Vagina (tissue), 2 donors: ENCODE measurements at places on chromosomes 3 and 15. TPM values are rescaled to one million over a fixed set of nuclear protein-coding genes. Genes with fewer than 3 reads are reported as not detected.
A peak's percentile ranks its signal among the peaks of the same experiment; 100 is the strongest.

Gene MCF2L2
- 2.0 TPM for total RNA-seq

DNA sequence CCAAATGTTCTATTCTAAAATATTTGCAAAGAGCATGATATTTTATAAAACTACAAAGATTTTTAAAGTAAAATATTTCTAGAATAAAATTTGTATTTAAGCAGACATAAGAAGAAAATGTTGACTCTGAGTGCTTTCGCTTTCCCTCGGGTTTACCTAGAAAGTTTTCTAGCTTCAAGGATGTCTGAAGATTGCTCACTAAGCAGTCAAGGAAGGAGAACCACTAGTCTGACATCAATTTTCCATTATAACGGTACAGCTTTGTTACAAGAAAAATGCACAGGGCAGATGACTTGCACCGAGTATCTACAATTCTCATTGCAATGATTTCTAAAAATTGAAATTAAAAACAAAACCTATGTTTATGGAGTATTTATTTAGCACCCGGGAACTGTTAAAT lies 14.2 kb downstream of the GPR15 start:
- no peaks in the 10 kb centered on the region for H3K4me1 ChIP-seq
- DNase-seq: no peak
- H3K36me3 ChIP-seq: no peaks in the 10 kb centered on the region
- no peak overlapping the region for H3K4me3 ChIP-seq
- no peak overlapping the region for H3K27ac ChIP-seq
- no peaks in the 10 kb centered on the region for H3K27me3 ChIP-seq

- no peak overlapping the region for H3K27ac ChIP-seq
- no peak overlapping the region for H3K4me3 ChIP-seq
- H3K4me1 ChIP-seq: no peaks in the 10 kb centered on the region
- H3K27me3 ChIP-seq: no peaks in the 10 kb centered on the region
Observed at GRCh38 chr3:63228677-63229076, 49.4 kb upstream of the SYNPR start.

GRCh38 chr15:47890397-47891150 lies 173.3 kb downstream of the SEMA6D start:
- H3K27me3 ChIP-seq: no peaks in the 10 kb centered on the region
- no peak for DNase-seq
- H3K4me3 ChIP-seq: no peak overlapping the region

DNA sequence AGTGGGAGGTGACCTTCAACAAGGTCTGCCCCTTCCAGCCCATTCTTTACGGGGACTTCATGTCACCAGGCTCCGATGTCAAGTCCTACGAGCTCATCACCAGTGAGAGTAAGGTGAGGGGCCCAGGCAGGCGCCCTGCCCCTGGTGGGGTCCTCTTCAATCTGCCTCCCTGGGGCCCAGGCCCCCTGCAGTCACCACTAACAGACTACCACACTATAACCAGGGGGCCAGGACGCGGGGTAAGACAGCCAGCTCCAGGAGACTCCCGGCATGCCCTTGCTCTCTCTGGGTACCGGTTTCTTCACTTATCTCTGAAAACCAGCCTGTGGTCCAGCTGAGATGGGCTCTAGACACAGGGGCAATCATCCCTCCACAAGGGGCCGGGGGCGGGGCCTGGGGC lies 63.9 kb downstream of the DNAH1 start:
- DNase-seq: no peak
- H3K4me1 ChIP-seq: no peaks in the 10 kb centered on the region
- no peaks in the 10 kb centered on the region for H3K36me3 ChIP-seq
- H3K27me3 ChIP-seq: no peaks in the 10 kb centered on the region
- H3K4me3 ChIP-seq: no peak overlapping the region

GRCh38 chr15:87576486-87577176 lies 679.9 kb downstream of the NTRK3 start:
- H3K36me3 ChIP-seq: no peaks in the 10 kb centered on the region
- no peaks in the 10 kb centered on the region for H3K4me1 ChIP-seq
- no peak for DNase-seq
- no peaks in the 10 kb centered on the region for H3K27me3 ChIP-seq

Gene B3GNT5
- total RNA-seq: 20.4 TPM

Gene CCDC39
- total RNA-seq: not detected

Gene ATP1B3
- 88.1 TPM for total RNA-seq

DNA sequence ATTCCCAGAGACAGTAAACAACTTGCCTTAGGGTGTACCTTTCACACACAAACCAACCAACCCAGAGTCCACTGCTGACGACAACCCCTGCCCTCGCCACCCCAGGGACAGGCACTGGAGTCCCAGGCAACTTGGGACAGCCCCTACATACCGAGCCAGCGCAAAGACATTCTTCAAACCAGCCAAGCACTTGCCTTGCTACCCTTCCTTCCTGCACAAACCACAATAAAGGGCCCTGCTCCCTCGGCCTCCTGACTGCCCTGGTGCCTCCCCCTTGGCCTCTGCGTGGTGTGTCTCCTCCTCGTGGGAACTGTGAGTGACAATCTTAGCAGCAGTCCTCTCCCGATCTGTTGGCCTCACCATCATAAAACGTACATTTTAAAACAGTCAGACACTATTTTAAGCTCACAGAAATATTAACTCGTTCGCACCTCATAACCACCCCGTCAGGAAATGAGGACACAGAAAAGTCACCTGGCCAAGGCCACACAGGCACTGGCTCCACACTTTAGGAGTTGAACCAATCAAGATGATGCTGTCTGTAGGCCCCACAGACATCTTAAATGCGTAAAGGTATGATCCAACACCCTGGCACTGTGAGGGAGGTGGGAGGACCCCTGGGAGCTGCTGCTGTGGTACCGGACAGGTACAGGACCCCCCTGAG lies 113.8 kb downstream of the ADCY5 start:
- H3K4me3 ChIP-seq: no peak overlapping the region
- no peaks in the 10 kb centered on the region for H3K4me1 ChIP-seq
- no peak overlapping the region for H3K27ac ChIP-seq
- DNase-seq: no peak
- H3K36me3 ChIP-seq: no peaks in the 10 kb centered on the region
- no peaks in the 10 kb centered on the region for H3K27me3 ChIP-seq

Gene NMNAT3
- 17.4 TPM for total RNA-seq

- H3K4me3 ChIP-seq: no peak overlapping the region
- DNase-seq: no peak
- no peak overlapping the region for H3K27ac ChIP-seq
Observed at GRCh38 chr3:100782348-100782747, 73.1 kb downstream of the TFG start.

Gene CFAP100
- total RNA-seq: not detected

DNA sequence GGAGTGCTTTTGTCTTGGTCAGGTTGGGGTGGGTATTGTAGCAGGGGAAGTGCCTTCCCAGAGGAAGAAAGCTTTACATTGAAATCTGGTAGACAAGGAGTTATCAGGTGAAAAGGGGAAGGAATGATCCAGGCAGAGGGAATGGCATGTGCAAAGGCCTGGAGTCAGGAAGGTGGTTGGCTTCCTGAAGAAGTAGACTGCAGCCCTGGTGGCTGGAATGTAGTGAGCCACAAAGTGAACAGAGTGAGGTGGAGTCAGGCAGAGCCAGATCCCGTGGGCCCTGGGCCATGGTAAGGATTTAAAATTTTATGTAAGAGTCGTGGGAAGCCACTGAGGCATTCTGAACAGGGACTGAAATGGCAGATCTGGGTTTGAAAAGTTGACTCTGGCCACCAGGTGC lies 58.3 kb downstream of the RAB11A start:
- no peaks in the 10 kb centered on the region for H3K4me1 ChIP-seq
- H3K27ac ChIP-seq: no peak overlapping the region
- H3K4me3 ChIP-seq: no peak overlapping the region

DNA sequence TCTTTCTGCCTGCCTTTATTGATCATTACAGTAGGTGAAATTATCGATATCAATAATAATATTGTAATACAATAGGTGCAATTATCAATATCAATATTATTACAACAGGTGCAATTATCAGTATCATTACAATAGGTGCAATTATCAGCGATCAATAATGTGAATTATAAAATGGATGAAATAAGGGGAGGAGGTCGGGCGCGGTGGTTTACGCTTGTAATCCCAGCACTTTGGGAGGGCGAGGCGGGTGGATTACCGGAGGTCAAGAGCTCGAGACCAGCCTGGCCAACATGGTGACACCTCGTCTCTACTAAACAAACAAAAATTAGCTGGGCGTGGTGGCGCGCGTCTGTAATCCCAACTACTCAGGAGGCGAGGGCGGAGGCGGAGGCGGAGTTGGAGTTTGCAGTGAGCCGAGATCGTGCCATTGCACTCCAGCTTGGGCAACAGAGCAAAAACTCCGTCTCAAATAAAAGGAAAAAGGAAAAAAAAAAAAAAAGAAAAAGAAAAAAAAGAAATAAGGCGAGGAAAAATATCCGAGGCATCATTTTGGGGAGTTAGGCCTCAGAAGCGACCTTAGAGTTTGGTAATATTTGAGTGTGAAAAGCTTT lies 611 bp upstream of the BNIP2 start:
- no peaks in the 10 kb centered on the region for H3K36me3 ChIP-seq
- peak overlapping the region; percentile 99 for H3K27ac ChIP-seq
- H3K27me3 ChIP-seq: no peaks in the 10 kb centered on the region
- H3K4me1 ChIP-seq: peaks cover 42% of the 10 kb centered on the region
- peak; percentile 91 for DNase-seq
- H3K4me3 ChIP-seq: peak overlapping the region; percentile 92

Gene TLR9
- not detected for total RNA-seq

- H3K27ac ChIP-seq: no peak overlapping the region
- no peaks in the 10 kb centered on the region for H3K27me3 ChIP-seq
- no peak overlapping the region for H3K4me3 ChIP-seq
- no peak for DNase-seq
- H3K36me3 ChIP-seq: no peaks in the 10 kb centered on the region
- H3K4me1 ChIP-seq: no peaks in the 10 kb centered on the region
Observed at GRCh38 chr3:115418583-115418982, 204.7 kb upstream of the GAP43 start.

GRCh38 chr3:50340448-50341329 lies at the start of gene RASSF1:
TSS of gene RASSF1 (minus strand) at chr3:50340836. CDS start at chr3:50340805, 31 bp downstream.
- peaks cover 61% of the 10 kb centered on the region for H3K4me1 ChIP-seq
- H3K36me3 ChIP-seq: no peaks in the 10 kb centered on the region

- H3K27me3 ChIP-seq: no peaks in the 10 kb centered on the region
- no peaks in the 10 kb centered on the region for H3K4me1 ChIP-seq
- H3K27ac ChIP-seq: no peak overlapping the region
Observed at GRCh38 chr3:171039674-171040073, 13.2 kb upstream of the SLC2A2 start.

- no peaks in the 10 kb centered on the region for H3K27me3 ChIP-seq
- no peak overlapping the region for H3K27ac ChIP-seq
- H3K4me3 ChIP-seq: no peak overlapping the region
- peak; percentile 10 for DNase-seq
Observed at GRCh38 chr3:27667751-27668150, 54.4 kb downstream of the EOMES start.
